Hepatic stellate cell (primary cell): ENCODE measurements at places on chromosomes 4 and X.

- no peak for DNase-seq
Measured at GRCh38 chr4:75179510-75179909, 246.6 kb downstream of the PARM1 start.

DNA sequence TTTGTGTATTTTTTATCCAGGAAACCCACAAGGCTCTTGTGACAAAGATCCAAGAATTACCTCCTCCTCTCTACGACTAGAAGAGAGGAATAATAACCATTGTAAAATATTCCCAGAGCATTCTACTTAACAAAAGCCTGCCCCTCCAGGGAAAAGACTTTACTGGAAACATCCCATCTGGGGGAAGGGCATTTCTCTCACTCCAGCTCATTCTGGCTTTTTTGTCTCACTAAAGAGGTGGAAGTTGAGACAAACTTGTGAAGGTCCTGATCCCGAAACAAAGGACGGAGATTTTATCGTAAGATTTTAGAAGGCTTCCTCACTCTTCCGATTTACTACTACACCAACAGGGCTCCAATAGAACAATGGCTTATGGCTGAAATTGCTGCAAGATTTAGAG is 692.0 kb upstream of the GRID2 start:
- DNase-seq, result no peak

GRCh38 chr4:102564399-102565059 is 63.4 kb downstream of the NFKB1 start:
- DNase-seq, result no peak

GRCh38 chr4:83174844-83175414 is 60.4 kb upstream of the PLAC8 start:
- no peak for DNase-seq

- no peak for DNase-seq
Measured at GRCh38 chrX:22538580-22538979, 265.9 kb downstream of the CBLL2 start.

- no peak for DNase-seq
Measured at GRCh38 chr4:118953276-118953675, 64.6 kb downstream of the SYNPO2 start.

DNA sequence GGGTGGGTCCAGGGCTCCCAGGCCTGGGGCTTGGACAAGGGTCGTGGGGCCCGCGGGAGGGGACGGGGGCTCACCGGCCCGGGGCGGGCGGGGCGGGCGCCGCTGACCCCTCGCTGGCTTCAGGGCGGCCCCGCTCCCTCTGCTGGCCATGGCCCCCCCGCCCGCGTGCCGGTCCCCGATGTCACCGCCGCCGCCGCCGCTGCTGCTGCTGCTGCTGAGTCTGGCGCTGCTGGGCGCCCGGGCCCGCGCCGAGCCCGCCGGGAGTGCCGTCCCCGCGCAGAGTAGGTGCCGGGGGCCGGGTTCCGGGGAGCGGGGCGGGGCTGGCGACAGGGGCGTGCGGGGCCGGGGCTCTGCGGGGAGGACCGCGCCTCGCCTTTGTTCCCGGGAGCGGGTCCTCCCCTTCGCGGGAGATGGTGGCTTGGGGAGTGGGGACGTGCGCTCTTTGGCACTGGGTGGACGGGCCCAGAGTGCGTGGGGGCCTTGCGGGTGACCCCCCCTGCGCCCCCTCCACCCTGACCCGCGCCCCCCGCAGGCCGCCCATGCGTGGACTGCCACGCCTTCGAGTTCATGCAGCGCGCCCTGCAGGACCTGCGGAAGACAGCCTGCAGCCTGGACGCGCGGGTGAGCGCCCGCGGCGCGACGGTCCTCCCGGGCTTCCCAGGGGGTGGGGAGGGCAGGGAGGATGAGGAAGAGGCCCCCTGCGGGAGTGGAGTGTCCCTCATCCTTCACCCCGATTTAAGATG is 16.8 kb upstream of the NAT8L start:
- DNase-seq, result peak; percentile 61

DNA sequence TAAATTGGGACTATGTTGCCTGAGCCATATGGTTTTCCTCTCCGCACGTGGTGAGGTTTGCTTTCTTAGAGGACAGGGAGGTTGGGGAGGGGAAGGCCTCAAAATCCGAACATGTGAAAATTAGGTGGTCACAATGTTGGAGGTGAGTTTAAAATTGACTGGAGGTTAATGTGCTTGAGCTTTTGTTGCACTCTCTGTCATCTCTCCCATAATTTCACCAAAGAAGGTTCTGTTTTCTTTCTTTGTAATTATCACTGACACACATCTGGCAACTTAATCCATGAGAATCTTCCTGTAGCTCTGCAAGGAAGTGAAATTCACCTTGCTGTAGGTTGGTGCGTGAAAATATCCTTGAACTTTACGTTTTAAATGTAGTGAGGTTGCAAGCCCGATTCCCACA is 225.5 kb downstream of the PDGFC start:
- no peak for DNase-seq

GRCh38 chr4:118352843-118353533 is at the start of gene PRSS12:
Gene PRSS12 (minus strand): TSS chr4:118353003. CDS start chr4:118352720, 283 bp downstream.
- peak; percentile 79 for DNase-seq
